Stimulated activated naive CD8-positive, alpha-beta T cell treated with anti-CD3 and anti-CD28 coated beads, Interleukin-15, Interleukin-2, amounts not matched to agents 100 U/mL and 50 U/mL, for 24 hours (primary cell): ENCODE measurements at places on chromosomes 7 and 10.

- DNase-seq = no peak
Measured at GRCh38 chr10:72252972-72253371, 20.8 kb upstream of the DDIT4 start.

- DNase-seq = no peak
Measured at GRCh38 chr10:54559498-54559897, 241.5 kb downstream of the PCDH15 start.

DNA sequence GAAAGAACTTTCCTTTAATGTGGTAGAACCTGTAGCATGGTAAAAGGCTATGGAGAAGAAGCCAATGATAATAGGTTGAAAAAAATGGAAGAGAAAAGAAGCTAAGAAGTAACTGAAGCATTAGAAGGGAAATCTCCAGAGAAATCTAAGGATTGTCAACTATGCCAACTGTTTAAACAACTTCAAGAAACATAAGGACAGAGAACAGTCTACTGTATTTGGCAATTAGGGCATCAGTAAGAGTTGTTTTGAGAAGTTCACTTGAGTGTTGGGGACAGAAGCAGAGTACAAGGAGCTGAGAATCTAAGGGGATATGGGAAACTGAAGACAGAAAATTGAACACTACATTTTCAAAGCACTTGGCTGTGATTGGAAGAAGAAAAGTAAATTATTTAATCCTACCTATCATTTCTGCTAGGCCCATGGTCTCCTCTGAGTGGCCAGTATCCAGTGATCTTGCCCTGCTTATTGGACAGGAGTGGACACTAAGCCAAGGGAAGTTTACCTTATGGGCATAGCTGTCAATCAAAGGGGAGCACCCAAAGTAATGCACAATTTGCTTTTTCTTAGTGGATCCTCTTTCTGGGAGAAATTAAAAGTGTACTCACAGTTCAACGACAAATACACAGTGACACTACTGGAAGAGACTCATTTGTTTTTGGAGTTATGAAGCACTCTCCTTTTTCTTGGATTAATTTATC is 56.4 kb upstream of the CCDC71L start:
- no peak for DNase-seq

GRCh38 chr7:143974459-143974858 is 19.8 kb downstream of the OR2F1 start:
- DNase-seq = no peak

DNA sequence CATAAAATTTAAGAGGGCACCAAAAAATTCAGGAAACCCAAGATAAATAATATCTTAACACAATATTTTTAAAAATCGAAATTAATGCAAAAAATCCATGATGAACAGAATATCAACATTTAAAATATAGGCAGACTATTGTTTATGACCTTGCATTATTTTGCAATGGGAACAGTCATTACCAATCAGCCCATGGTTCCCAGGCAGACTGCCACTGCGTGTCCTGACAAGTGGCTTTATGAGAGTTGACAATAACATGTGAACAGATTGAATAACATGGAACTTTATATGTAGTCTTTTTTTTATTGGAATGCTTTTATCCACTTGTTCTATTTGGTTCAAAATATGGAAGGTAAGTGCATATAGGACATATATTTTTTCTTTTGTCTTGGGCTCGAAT is 3.1 kb upstream of the AVPI1 start:
- no peak for DNase-seq

DNA sequence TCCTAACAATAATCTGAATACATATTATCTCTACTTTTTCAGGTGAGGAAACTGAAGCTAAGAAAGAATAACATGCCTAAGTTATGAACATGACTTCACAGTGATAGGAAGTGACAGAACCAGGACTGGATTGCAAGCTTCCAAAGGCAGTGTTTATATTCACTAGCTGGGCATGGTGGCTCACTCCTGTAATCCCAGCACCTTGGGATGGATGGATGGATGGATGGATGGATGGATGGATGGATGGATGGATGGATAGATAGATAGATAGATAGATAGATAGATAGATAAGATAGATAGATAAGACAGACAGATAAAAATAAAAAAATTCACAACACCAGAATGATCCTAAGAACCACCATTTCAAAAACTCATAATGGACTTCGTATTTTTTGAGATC is 18.2 kb upstream of the JMJD1C start:
- no peak for DNase-seq

GRCh38 chr7:45215601-45216062 is 58.0 kb downstream of the RAMP3 start:
- DNase-seq = no peak

DNA sequence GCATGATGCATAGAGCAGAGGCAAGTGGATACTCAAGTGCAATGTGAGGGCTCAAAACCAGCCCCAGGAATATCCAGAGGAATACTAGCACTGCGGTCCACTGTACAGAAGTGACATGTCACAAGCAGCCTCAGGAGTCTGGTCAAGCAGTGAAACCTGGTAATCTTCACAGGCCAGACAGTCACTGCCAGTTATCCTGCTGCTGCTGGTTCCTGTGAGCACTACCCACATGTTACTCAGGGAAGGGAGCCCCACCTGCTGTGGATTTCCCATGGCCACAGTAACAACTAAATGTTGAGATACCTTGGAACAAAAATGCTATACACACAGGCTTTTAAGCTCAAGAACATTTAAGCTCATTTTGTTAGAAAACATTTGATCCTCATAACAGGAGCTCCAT is 103.0 kb downstream of the RNF133 start:
- no peak for DNase-seq

GRCh38 chr7:56079450-56080185 is 13.1 kb downstream of the PHKG1 start:
- DNase-seq = no peak

- DNase-seq = no peak
Measured at GRCh38 chr10:123557366-123558108, 108.6 kb upstream of the GPR26 start.

- no peak for DNase-seq
Measured at GRCh38 chr10:99854860-99855259, 72.4 kb downstream of the ABCC2 start.

GRCh38 chr10:90064295-90064694 is 362.9 kb downstream of the KIF20B start:
- DNase-seq = no peak

- DNase-seq = no peak
Measured at GRCh38 chr7:79329464-79329863, 124.0 kb downstream of the MAGI2 start.

DNA sequence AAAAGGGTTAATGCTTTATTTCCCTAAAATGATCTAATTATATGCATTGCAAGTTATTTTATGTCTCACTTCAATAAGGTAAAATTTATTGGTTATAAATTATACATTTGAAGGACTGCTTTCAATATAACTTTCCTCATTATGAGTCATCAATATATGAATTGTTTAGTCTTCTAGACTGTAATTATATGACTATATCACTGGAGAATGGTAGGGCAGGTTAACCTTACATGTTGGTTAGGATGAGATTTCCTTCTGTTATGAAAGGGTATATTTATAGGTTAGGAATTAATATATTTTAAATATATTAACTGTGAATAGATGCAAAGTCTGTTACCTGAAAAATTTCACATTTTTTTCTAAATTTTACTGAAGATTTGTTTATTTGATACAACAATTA is 406.4 kb upstream of the ETV1 start:
- DNase-seq = no peak

DNA sequence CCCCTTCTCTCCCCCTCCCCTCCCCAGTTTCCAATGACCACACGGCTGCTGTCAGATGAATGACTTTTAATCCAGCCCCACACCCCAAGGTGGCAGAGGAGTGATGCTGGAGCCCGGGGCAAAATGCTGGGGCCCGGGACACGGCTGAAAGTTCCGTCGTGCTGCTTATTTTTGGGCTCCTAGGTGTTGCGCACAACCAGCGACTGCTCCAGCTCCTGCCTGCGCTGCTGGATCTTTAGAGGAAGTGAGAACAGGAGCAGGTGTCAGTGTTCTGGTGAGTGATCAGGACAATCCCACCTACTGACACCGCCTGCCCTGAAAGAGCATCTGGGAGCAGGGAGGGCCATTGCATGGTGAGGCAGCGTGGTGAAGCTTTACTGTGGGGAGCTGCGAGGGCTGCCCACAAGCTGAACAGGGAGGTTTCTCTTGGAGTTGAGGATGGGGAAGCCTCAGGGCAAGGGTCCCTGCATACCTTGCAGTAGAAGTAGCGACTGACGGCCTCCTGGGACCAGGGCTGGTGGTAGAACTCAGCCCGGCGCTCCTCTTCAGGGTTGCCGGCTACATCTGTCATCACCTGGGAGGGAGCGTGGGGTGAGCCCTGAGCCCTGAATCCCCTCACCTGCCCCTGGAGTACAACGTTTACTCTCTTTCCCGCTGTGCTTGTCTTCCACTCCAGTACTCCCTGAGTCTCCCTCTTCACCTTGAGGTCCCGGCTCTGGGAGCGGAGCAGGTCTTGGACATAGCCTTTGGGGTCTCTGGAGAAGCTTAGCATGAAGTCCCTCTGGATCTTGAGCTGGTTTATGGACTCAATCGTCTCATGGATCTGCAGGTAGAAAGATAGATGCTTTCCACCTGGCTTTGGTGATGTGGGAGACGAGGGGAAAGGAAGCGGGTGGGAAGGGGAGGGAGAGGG is 6.9 kb downstream of the CHPF2 start:
- DNase-seq = no peak

DNA sequence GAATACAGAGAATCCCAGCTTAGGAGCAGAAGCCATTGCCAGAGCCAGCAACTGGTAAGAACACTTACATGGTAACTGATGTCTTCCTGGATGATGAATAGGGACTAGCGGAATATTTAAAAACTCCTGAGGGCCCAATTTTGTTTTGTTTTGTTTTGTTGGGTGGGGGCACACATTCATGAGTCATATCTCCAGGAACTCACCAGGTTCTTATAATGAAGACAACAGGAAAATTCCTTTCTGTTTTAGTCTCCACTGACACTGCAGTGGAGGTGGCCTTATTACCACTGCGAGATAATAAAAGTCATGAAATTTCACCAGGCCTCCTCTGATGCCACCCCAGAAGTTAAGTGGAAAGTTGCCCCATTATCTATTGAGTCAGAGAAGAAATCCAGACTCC is 6.6 kb upstream of the CUZD1 start:
- DNase-seq = no peak
